ENCODE measurements at places on chromosomes 2 and 18.

GRCh38 chr2:70894765-70895164 is 40.9 kb upstream of the ATP6V1B1 start:
- no peak for DNase-seq

GRCh38 chr2:143356336-143356735 is 227.1 kb downstream of the ARHGAP15 start:
- DNase-seq = no peak

DNA sequence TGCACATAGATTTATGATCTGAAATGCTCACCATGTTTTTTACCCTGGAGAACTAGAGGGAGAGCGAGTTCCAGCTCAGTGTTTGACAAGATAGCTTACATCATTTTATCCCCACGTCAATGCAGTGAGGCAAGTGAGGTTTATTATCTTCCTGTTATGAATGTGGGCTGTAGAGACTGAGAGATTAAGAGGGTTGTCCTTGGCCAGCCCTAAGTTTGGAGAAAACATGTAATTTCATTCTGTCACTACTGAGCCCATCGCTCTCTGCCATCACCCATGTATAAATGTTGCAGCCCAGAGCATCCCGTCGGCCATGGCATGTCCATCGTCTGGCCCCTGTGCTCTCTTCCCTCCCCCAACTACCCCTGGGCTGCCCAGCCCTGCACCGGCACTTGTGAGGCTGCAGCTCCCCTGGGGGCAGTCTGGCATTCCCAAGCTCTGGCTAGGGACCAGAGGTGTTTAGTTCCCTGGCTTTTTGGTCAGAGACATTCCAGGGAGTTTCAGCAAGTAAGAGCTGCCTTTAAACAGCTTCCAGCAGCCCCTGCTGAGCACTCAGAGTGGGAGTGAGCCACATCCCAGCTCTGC is 136.7 kb downstream of the ANTXR1 start:
- DNase-seq = peak; percentile 27

DNA sequence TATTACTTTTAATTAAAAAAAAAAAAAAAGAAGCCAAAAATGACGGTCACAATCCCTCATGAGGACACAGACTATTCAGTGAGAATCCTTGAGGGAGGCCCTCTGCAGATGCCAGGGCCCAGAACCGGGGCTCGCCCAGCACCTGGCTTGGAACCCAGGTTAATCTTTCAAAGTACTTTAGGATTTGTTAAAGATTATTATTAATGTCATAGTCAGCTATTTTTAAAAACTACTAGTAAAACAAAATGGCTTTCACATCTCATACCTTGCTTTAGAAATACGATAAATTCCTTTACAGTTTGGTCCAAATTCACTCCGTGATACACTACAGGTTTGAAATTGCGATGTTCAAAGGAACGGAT is 27.1 kb downstream of the C2orf76 start:
- no peak for DNase-seq

- no peak for DNase-seq
Observed at GRCh38 chr2:238082827-238083226, 17.3 kb upstream of the ESPNL start.

- no peak for DNase-seq
Observed at GRCh38 chr2:151655663-151656398, 78.4 kb downstream of the NEB start.

DNA sequence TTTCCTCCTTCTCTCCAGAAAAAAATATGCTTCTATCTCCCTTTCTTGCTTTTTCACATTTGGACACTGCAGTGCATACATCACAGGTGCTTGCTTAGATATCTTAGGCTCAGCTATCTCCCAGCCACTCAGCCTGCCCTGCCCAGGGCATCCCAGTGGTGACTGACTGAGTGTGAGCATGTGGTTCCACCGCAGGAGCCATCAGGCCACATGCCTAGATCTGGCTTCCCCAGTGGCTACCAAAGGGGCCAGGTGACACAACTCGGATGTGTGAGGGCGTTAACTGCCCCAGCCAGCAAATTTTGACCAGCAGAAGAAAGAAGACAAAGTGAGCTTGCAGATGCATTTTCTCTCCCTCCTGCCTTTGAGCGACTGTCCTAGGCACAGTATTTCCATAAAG is 25.5 kb downstream of the SP5 start:
- DNase-seq = no peak

DNA sequence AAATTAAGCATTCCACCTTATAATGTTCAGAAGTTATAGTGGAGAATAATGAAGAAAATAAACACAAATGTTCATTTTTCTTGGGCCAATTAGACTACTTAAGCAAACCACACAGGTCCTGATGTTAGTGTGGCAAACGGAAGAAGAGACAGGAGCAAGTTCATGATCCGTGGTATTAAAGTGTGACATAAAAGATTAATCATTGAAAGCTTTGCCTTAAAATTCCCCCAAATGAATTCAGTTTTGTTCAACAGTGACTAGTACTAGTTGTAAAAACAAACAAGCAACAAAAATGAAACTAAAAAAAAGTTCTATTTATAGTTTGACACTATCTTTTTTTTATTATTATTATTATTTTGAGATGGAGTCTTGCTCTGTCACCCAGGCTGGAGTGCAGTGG is 73.7 kb downstream of the RFTN2 start:
- no peak for DNase-seq

- DNase-seq = no peak
Observed at GRCh38 chr2:236120829-236121228, 47.4 kb downstream of the GBX2 start.
